HCEC 1CT (cell line): ENCODE measurements at places on chromosomes 13 and 19.

- DNase-seq: no peak
These were observed 12.9 kb downstream of the SYT3 start for GRCh38 chr19:50626795-50627194.

- DNase-seq: peak; percentile 98
These were observed at the start of gene LDLR for GRCh38 chr19:11089254-11090013. Gene LDLR (plus strand): TSS chr19:11089463. CDS start chr19:11089549, 86 bp downstream.

- no peak for DNase-seq
These were observed 35.4 kb downstream of the ZNF557 start for GRCh38 chr19:7104747-7105447.

DNA sequence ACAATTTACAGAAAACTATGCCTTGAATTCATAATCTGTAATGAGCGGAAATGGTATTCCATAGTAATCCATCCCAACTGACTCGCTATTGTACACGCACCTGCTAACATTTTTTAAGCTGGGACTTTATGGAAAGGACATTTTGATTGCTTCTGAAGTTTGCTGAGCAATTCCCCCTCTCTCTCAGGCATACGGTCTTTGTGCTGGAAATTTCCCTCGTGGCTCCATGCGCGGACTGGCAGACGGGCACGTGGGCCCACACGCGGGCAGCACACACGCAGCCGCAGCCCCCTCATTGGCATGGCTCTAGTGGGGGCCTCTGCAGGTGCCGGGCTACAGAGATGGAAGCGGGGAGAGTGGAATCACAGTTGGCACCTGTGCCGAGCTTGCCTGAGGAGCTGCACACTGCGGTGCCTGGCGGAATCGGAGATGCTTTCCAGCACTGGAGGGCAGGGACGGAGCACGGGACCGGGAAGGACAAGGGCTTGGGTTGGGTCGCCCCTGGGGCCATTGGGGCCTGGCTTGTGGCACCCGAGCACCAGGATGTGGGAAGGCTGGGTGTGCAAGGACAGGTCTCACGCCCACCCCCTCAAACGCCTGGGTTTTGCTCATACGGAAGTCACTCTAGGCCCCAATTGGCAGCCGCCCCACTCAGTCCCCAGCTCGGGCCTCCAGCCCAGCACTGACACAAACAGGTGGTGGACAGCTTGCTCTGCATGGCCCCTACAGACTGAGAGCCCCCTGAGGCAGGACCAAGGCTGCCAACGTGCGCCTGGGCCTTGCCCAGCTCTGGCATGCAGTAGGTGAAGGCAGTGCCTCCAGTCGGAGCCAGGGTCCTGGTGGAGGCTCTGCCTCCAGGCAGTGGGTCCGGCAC is 30.2 kb upstream of the CCNE1 start:
- no peak for DNase-seq

DNA sequence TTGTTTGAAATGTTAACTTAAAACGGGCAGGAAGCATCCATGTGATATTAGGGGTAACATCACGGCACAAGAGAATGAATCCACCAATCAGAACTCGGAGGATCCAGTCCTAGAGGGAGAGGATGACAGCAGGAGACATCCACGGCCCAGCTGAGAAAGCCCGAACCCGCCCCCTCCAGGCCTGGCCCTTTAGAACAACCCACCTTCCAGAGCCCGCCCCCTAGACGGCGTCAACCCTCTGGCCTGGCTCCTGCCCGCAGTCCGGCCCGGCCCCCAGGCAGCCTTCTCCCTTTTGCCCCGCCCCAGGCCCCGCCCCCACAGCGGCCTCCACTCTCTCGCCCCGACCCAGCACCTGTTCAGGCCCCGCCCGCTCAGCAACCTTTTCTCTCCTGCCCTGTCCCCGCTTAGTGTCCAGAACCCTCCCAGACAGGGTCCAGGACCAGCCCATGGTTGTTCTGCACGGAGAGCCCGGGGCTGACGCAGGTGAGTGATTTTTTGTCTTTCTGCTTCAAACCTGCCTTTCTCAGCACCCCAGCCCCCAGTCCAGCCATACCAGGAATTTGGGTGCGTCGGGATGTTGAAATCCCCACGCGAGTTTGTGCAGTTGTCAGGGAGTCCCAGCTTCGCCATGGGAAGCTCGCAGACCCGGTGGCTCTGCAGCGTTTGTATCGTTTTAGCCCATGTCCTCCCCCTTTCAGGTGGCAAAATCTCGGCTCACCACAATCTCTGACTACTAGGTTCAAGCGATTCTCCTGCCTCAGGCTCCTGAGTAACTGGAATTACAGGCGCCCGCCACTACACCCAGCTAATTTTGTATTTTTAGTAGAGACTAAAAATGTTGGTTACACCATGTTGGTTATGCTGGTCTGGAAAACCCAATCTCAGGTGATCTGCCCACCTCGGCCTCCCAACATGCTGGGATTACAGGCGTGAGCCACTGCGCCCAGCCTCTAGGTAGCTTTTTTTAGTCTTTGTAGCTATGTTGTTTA is 16.1 kb downstream of the ZNF816 start:
- DNase-seq: no peak

DNA sequence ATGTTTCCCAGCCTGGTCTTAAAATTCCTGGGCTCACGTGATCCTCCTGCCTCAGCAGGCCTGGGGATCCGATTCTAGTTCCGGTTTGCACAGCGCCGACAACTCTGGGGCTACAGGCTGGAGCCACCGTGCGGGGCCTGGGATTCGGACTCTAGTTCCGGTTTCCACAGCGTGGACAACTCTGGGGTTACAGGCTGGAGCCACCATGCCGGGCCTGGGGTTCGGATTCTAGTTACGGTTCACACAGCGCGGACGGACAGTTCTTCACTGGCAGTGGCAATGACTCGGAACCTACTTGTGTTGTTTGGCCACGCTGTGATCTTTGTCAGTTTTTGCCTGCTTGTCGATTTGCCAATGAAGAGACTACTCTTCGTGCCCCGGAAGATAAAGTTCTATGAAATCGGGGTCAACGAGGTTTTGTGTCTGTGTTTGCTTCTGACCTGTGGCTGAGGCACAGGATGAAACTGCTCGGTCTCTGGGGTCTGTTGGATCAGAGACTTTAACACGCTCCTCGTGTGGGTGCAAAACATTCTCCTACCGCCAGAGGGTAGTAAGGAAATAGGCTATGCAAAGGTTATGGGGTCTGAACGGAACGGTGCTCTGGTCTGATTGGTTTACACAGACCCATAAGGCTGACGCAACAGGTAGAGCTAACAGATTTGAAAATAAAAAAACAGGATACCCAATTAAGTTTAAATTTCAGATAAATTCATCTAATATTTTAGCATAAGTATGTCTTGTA is 12.1 kb upstream of the ZSCAN1 start:
- no peak for DNase-seq

- no peak for DNase-seq
These were observed 342.6 kb downstream of the MTUS2 start for GRCh38 chr13:29162638-29163235.

GRCh38 chr13:21075011-21075378 is 13.6 kb upstream of the LATS2 start:
- DNase-seq: no peak

DNA sequence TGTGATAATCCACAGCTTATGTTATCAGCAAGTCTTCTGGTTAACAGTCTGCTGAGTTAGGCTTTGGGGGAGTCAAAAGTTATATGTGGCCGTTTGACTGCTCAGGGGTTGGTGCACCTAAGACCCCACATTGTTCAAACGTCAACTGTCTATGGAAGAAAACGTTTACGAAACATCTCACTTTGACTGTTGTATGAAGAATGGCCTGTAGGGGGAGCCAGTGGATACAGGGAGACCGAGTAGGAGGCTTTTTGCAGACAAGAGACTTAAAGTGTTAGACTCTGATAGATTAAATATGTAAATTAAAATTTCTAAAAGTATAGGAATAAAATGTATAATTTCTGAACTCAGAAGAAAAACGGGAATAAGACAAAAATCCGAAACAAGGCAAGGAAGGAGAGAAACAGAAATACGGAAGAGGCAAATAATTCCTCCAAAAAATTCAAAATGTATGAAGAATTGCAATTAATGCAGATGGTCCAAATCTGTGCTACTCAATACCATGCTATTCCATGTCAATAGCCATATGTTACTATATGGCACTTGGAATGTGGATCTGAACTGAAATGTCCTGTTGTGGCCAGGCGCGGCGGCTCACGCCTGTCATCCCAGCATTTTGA is 37.8 kb downstream of the TNFSF14 start:
- DNase-seq: peak; percentile 54

- DNase-seq: no peak
These were observed 51.3 kb upstream of the UBE2L5 start for GRCh38 chr13:30370916-30371521.

- no peak for DNase-seq
These were observed 1.7 kb downstream of the MYO1F start for GRCh38 chr19:8575467-8575997.

- no peak for DNase-seq
These were observed 8.6 kb downstream of the PPP5C start for GRCh38 chr19:46355234-46356148.

GRCh38 chr13:71879129-71879535 is 12.1 kb upstream of the DACH1 start:
- no peak for DNase-seq

- DNase-seq: no peak
These were observed 42.5 kb downstream of the DNM2 start for GRCh38 chr19:10760273-10760944.

GRCh38 chr13:110265682-110266430 is 41.1 kb downstream of the COL4A1 start:
- no peak for DNase-seq

- DNase-seq: peak; percentile 97
These were observed 28.4 kb downstream of the PSG1 start for GRCh38 chr19:42850981-42851717.

GRCh38 chr19:4069331-4069959 is 2.7 kb upstream of the ZBTB7A start:
- DNase-seq: no peak

- no peak for DNase-seq
These were observed 18.3 kb upstream of the CYSLTR2 start for GRCh38 chr13:48635478-48635877.

GRCh38 chr13:106484084-106484483 is 51.4 kb downstream of the EFNB2 start:
- no peak for DNase-seq

DNA sequence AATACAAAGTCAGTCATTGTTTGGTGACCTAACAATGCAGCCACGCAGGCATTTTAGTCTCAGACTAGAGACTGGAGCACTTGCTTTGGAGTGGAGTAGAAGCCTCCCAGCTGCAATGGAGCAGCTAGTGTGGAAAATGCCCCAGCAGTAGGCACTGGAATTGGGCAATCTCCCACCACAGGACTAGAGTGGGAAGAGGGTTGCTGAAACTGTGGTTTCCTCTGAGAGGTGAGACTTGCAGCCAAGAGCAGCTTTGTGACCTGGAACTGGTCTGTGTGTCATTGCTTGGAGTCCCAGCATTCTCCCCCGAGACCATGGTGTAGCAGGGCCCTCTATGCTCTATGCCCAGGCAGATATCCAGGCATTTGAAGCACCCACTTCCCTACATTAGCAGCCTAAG is 556.3 kb downstream of the UQCRFS1 start:
- no peak for DNase-seq

DNA sequence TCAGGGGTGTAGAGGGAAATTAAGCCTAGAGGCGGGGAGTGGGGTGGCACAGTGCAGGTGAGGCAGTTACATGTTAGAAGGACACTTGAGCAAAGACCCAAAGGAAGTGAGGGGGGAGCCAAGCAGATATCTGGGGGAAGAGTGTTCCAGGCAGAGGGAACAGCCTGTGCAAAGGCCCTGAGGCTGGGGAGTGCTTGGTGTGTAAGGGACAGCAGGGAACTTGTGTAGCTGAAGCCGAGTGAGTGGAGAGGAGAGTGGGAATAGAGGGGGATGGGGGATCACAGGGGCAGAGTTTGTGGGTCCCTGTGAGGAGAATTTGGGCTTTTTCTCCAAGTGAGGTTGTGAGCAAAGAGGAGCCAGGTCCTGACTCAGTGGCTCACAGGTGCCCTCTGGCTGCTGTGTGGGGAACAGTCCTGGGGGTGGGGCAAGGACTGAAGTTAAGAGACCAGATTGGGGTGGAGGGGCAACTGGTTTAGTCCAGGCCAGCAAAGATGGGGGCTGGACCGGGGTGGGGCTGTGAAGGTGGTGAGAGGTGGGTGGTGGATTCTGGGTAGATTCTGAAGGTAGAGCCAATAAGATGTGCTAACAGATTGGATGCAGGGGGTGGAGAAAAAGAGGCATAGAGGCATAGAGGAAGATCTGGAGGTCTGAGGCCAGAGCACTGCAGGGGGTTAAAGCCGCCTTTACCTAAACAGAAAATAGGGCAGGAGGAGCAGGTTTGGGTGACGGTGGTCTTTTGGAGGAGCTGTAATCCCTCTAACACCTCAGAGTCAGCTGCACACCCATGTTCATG is 75.3 kb downstream of the CACNA1A start:
- DNase-seq: peak; percentile 47

- DNase-seq: no peak
These were observed 10.6 kb downstream of the RFC3 start for GRCh38 chr13:33828431-33829129.

GRCh38 chr13:51825165-51825592 is 19.8 kb downstream of the TMEM272 start:
- no peak for DNase-seq

- no peak for DNase-seq
These were observed 413.7 kb downstream of the IRS2 start for GRCh38 chr13:109372666-109373065.

DNA sequence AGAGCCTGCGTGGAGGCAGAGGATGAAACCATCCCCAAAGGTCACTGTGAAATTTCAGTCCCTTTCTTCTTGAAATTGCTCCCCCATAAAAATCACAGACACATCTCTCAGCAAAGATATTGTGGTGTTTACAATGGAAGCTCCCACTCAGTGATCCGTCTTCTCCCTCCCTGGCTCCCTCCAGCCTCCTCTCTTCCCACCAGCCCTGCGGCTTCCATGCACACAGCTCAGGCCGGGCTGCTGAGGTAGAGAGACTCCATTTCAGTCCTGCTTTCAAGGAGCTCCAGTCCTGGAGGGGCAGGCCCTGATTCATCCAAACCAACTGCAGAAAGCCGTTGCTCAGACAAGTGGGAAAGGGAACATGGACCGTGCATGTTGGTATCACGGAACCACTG is 24.0 kb upstream of the MIER2 start:
- DNase-seq: no peak

DNA sequence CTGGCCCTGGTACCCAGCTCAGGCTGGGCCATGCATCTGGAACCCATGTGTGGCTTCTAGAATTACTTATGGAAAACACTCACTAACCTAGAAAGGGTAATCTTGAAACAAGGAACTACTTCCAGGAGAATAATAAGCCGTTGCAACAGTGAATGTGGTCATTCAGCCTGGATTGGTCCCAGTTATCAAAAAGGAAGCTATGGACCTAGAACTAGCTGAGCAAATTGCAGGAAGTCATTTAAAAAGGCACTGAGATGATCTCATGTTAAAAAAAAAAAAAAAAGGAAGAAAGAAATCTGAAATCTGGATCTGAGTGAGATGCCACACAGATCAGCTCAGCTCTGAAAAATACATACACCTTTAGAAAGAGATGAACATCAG is 59.6 kb downstream of the DCT start:
- DNase-seq: no peak

DNA sequence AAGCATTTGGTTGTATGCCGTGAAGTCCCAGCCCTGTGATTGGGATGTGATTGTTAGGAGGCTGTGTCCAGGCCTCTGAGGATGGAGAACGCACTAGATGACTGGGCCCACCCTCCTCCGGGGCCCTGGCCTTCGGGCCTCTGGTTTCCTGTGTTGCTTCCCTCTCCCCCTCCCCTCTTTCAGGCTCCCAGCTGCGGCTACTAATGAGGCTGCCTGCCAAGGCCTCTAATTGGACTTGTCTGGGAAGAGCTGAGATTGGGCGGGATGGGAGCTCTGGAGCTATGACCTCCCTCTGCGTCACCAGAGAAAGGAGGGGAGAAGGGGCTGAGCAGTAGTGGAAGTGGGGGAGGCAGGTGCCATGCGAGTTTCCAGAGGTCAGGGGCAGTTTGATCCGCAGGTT is 9.9 kb downstream of the PTH2 start:
- no peak for DNase-seq
